ENCODE measurements at places on chromosomes 5 and 9. TPM values are rescaled to one million over a fixed set of nuclear protein-coding genes. Genes with fewer than 3 reads are reported as not detected.

Gene SPATA6L
- 0.94 TPM for total RNA-seq

Gene LCN1
- not detected for total RNA-seq

Gene LRRC26
- not detected for total RNA-seq

Gene CXCL14
- not detected for total RNA-seq

Gene PPIC
- 37.0 TPM for total RNA-seq

Gene IL9
- total RNA-seq: not detected

Gene CRAT
- total RNA-seq: 37.0 TPM

Gene OR13F1
- total RNA-seq: not detected

Gene GPR151
- not detected for total RNA-seq

Gene OTP
- not detected for total RNA-seq

Gene GKAP1
- 1.3 TPM for total RNA-seq

Gene PCDHB3
- total RNA-seq: 0.47 TPM

Gene EGR1
- total RNA-seq: 3.3 TPM

Gene GRM6
- not detected for total RNA-seq

Gene DMRT2
- not detected for total RNA-seq

Gene GNAQ
- 27.7 TPM for total RNA-seq

Gene SLC34A3
- total RNA-seq: not detected
